WTC11 (cell line): ENCODE measurements at places on chromosomes 2 and 18. TPM values are rescaled to one million over a fixed set of nuclear protein-coding genes. Genes with fewer than 3 reads are reported as not detected.

DNA sequence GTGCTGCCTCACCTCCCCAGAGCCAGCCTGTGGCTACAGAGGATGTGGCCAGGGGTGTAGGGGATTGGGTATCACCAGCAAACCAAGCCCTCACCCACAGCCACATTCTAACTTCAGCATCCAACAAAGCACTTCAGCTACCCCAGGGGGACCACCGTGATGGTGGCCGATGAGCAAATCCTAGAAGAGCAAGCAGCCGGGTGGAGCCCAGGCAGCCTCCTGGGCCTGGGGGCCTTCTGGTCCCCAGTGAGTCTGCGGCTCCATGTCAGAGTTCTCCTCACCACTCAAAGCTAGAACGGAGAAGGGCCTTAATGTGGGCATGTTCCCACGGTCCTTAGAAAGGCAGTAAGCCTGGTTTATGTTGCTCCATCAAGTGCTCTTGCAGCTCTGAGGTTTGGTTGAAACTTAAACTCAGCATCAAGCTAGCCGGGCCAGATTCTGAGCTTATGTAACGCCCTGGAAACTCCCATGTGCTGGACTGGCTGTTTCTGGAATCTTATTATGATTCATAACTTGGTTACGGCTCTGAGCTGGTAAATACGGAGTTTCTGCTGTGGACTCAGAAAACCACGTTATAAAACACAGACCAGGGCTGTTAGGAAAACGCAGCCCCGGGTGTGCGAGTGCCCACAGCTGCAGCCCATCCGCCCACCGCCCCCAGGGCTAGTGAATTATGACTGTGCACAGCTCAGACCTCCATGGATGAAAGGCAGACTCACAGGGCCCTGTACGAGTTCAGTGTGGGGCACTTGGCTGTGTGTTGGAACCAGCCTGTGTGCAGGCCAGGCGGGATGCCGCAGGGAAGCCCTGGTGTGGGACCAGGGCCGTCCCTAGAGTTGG lies 99.8 kb downstream of the SEPTIN10 start:
- DNase-seq: no peak
- no peaks in the 10 kb centered on the region for H3K27me3 ChIP-seq
- H3K4me3 ChIP-seq: no peak overlapping the region
- no peak overlapping the region for H3K27ac ChIP-seq
- H3K36me3 ChIP-seq: no peaks in the 10 kb centered on the region
- H3K4me1 ChIP-seq: peaks cover 3% of the 10 kb centered on the region; the same call in 1 of the 2 replicates

- DNase-seq: peak; percentile 36
- no peaks in the 10 kb centered on the region for H3K27me3 ChIP-seq
- H3K4me1 ChIP-seq: peaks cover 6% of the 10 kb centered on the region
- H3K4me3 ChIP-seq: no peak overlapping the region
- H3K27ac ChIP-seq: no peak overlapping the region
Observed at GRCh38 chr18:10249270-10249669, 205.2 kb upstream of the APCDD1 start.

GRCh38 chr18:78072375-78072774 lies 822.7 kb downstream of the GALR1 start:
- H3K27ac ChIP-seq: no peak overlapping the region
- peaks cover 18% of the 10 kb centered on the region for H3K4me1 ChIP-seq
- DNase-seq: no peak
- H3K36me3 ChIP-seq: peaks cover 26% of the 10 kb centered on the region; the same call in 1 of the 2 replicates
- H3K27me3 ChIP-seq: peaks cover 4% of the 10 kb centered on the region; the same call in 1 of the 2 replicates
- no peak overlapping the region for H3K4me3 ChIP-seq

DNA sequence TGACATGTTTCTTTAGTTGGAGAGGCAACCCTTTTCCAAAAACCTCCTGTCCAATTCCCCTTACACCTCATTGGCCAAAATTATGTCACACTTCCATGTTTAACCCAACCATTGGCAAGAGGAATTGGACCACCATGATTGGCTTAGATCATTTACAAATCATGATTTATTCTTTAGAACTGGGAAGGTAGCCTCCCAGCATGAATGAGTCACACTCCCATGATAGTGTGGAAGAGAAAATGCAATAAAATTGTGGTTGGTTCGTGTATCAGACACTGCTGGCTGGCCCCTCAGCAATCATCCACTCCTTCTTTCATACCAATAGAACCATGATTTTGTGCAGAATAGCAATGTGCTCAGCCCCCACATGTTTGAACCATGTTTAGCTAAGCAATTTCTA lies 156.6 kb upstream of the ACVR2A start:
- peaks cover 15% of the 10 kb centered on the region for H3K4me1 ChIP-seq
- no peak overlapping the region for H3K27ac ChIP-seq
- DNase-seq: no peak
- H3K4me3 ChIP-seq: no peak overlapping the region
- peaks cover 2% of the 10 kb centered on the region; the same call in 1 of the 2 replicates for H3K27me3 ChIP-seq

DNA sequence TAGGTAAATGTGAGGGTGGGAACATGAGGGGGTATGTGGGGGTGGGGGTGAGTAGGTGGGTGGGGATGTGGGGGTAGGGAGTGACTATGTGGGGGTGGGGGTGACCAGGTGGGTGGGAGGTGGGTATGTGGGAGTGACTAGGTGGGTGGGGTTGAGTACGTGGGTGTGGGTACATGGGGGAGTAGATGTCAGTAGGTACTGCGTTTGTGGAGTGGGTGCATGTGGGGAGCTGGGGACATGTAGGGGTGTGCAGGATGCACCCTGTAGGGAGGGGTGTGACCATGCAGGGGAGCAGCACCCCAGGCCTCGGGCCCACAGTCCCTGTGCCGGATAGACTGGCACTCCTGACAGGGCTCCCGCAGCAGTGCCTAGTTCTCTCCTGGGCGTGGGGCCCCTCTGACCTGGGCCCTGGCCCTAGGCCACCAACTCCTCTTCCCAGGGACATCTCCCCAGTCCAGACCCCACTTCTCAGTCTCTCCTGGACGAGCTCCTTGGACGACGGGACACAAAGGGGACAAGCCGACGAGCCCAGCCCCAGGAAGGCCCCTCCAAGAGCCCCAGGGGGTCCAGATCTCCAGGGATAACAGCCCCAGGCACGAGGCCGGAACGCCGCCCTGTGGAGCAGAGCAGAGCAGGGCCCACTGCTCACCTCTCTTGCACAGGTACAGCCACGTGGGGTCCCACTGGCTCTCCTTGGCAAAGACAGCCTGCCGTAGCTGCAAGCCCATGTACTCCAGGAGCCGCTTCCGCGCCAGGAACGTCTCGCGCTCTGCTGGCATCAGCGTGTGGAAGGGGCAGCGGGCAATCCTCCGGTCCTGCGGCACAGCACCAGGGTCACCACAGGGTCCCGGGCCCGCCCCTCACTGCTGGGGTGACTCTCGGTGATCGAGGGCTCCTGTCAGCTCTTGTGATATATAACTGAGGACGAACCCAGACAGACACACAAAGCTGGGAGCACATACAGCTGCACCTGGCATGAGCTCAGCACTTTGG lies 58.2 kb downstream of the ANKMY1 start:
- H3K27ac ChIP-seq: no peak overlapping the region
- peaks cover 10% of the 10 kb centered on the region for H3K27me3 ChIP-seq
- H3K4me1 ChIP-seq: no peaks in the 10 kb centered on the region
- no peak overlapping the region for H3K4me3 ChIP-seq
- peaks cover 19% of the 10 kb centered on the region for H3K36me3 ChIP-seq

GRCh38 chr2:151465771-151466170 lies 56.1 kb downstream of the RIF1 start:
- H3K4me3 ChIP-seq: no peak overlapping the region
- peak overlapping the region; percentile 2; the same call in 1 of the 2 replicates for H3K27ac ChIP-seq
- no peak for DNase-seq
- peaks cover 15% of the 10 kb centered on the region for H3K4me1 ChIP-seq
- H3K27me3 ChIP-seq: no peaks in the 10 kb centered on the region
- H3K36me3 ChIP-seq: peaks cover 93% of the 10 kb centered on the region

DNA sequence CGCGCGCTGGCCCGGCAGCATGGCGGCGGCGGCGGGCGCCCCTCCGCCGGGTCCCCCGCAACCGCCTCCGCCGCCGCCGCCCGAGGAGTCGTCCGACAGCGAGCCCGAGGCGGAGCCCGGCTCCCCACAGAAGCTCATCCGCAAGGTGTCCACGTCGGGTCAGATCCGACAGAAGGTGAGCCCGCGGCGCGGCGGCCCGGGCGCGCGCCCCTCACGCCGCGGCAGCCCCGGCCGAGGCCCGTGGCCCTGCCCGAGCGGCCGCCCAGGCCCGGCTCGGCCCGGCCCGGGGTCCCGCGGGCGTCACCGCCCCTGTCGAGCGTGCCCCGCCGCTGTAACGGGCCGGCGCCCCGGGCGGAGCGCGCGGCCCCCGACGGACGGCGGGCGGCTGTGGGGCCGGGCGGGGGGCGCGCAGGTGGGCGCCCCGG lies 218 bp downstream of the DGKD start:
- no peak for DNase-seq
- peaks cover 36% of the 10 kb centered on the region for H3K27me3 ChIP-seq
- no peak overlapping the region for H3K4me3 ChIP-seq
- H3K4me1 ChIP-seq: peaks cover 28% of the 10 kb centered on the region

DNA sequence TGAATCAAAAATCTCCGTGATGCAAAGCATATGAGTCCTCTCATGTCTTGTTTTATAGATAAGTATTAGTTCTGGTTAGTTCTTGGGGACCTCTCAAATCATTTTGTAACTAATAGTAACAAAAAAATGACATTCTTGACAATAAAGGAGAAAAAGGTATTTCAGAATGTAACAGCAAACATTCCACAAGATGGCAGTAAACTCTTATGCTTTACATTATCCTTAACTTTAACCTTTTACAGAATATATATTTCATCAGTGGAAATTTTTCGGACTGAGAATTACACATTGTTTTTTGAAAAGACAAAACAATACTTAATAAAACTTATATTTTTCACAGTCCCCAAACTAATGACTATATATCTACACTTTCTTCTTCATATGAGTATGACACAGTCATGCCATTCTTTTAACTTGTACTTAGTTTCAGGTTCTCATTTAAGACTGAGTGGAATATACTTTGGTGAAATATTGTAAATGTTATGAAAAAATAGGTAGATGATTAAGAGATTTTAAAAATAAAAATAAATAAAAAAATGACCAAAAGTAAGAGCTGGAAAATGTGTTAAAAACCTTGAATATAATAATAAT lies 142.9 kb upstream of the NXPH2 start:
- no peak overlapping the region for H3K27ac ChIP-seq
- no peak overlapping the region for H3K4me3 ChIP-seq
- no peaks in the 10 kb centered on the region for H3K27me3 ChIP-seq
- no peaks in the 10 kb centered on the region for H3K36me3 ChIP-seq
- no peak for DNase-seq

GRCh38 chr2:161709428-161709827 lies 85.2 kb downstream of the SLC4A10 start:
- no peak for DNase-seq
- no peak overlapping the region for H3K27ac ChIP-seq
- H3K27me3 ChIP-seq: no peaks in the 10 kb centered on the region
- no peaks in the 10 kb centered on the region for H3K4me1 ChIP-seq
- no peak overlapping the region for H3K4me3 ChIP-seq

GRCh38 chr2:155308367-155309009 lies 610.0 kb downstream of the KCNJ3 start:
- no peak overlapping the region for H3K4me3 ChIP-seq
- H3K36me3 ChIP-seq: no peaks in the 10 kb centered on the region
- no peak overlapping the region for H3K27ac ChIP-seq
- H3K4me1 ChIP-seq: no peaks in the 10 kb centered on the region

DNA sequence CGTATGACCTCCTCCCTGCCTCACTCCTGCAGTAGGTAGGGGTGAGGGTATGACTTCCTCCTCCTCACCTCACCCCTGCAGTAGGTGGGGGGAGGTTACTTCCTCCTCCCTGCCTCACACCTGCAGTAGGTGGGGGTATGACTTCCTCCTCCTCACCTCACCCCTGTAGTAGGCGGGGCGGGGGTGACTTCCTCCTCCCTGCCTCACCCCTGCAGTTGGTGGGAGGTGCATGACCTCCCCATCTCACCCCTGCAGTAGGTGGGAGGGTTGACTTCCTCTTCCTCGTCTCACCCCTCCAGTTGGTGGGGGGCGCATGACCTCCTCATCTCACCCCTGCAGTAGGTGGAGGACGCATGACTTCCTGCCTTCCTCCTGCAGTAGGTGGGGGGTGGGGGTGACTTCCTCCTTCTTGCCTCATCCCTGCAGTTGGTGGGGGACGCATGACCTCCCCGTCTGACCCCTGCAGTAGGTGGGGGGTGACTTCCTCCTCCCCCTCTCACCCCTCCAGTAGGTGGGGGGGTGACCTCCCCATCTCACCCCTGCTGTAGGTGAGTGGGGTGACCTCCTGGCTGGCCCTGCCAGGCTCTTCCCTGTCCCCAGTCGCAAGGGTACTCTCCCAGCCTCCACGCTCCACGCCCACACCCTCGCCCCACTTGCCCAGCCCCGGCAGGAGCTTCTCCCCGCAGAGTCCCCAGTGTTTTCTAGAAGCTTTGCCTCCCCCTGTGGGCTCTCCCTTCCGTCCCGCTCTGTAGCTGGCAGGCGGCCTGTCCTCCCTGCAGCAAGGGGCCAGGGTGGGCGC lies 39.3 kb downstream of the TSHZ1 start:
- DNase-seq: no peak
- no peaks in the 10 kb centered on the region for H3K4me1 ChIP-seq
- no peak overlapping the region for H3K27ac ChIP-seq
- H3K4me3 ChIP-seq: no peak overlapping the region
- no peaks in the 10 kb centered on the region for H3K36me3 ChIP-seq

GRCh38 chr2:84641021-84641420 lies 124.7 kb downstream of the DNAH6 start:
- no peak for DNase-seq
- H3K36me3 ChIP-seq: no peaks in the 10 kb centered on the region
- H3K4me3 ChIP-seq: no peak overlapping the region
- H3K27ac ChIP-seq: no peak overlapping the region
- H3K27me3 ChIP-seq: peaks cover 5% of the 10 kb centered on the region; the same call in 1 of the 2 replicates
- no peaks in the 10 kb centered on the region for H3K4me1 ChIP-seq

DNA sequence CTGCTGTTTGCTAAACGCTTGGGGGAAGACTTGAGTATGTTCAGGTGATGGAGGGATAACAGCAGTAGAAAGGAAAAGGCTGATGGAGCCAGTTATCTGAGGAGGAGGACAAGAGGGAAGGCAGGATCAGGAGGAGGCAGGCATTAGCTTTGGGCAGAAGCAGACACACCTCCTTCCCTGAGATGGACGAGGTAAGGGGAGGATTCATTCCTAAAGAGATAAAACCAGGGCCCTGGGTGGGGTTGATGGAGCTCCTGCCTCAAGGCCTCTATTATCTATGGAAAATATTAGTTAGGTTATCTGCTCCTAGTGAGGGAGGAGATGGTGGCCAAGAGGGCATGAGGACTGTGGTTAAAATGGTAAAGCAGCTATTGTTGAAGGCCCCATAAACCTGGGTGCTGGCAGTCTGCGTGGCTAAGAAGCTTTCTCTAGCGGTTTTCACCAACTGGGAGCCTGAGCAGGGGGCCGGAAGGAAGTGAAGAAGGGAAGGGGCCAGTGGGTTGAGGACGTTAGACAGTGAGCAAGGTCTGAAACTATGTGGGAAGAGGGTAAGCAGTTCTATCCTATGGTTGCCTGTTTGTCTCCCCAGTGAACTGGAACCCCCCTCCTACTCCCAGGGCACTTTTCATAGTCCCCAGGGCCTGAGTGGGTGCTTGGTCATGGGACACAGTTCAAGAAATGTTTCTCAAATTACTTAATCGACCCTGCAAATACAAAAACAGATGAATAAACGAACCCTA lies 56.6 kb upstream of the HK2 start:
- peaks cover 24% of the 10 kb centered on the region for H3K4me1 ChIP-seq
- H3K27ac ChIP-seq: no peak overlapping the region
- H3K27me3 ChIP-seq: peaks cover 5% of the 10 kb centered on the region; the same call in 1 of the 2 replicates
- no peak for DNase-seq

The TXNDC9 gene
- total RNA-seq: 24.1 to 31.0 TPM (median 24.6 TPM) in 3 replicates

The TP53I3 gene
- 29.7 to 33.1 TPM (median 32.9 TPM) in 3 replicates for total RNA-seq

The CLEC4F gene
- not detected in 3 replicates for total RNA-seq

The MROH2A gene
- 0.16 TPM in 1 of 3 replicates, not detected in the others for total RNA-seq

The ANKRD29 gene
- 3.3 to 4.9 TPM (median 3.7 TPM) in 3 replicates for total RNA-seq

The SERPINB13 gene
- not detected in 3 replicates for total RNA-seq
